Stimulated activated CD4-positive, alpha-beta T cell treated with anti-CD3 and anti-CD28 coated beads, Interleukin-4, amount 100 ng/mL, for 48 hours (primary cell): ENCODE measurements at places on chromosomes 6 and 20.

DNA sequence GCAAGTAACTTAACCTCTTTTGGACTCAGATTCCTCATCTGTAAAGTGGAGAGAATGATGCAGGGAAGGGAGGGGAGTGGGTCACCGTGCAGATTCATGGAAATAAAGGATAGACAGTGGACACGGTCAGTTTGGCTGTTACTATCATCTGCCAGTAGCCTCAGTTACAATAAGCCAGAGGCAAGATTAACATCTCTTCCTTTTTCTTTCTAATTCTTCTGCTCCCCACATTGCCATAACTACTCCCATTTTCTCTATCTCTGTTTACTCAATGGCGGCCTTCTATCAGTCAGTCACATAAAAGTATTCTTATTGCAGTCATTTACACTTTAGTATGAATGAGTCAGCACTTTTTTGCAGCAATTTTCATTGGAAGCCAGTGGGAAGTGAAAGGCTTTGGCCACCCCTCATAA lies 49.2 kb downstream of the PPP1R16B start:
- no peak for DNase-seq

DNA sequence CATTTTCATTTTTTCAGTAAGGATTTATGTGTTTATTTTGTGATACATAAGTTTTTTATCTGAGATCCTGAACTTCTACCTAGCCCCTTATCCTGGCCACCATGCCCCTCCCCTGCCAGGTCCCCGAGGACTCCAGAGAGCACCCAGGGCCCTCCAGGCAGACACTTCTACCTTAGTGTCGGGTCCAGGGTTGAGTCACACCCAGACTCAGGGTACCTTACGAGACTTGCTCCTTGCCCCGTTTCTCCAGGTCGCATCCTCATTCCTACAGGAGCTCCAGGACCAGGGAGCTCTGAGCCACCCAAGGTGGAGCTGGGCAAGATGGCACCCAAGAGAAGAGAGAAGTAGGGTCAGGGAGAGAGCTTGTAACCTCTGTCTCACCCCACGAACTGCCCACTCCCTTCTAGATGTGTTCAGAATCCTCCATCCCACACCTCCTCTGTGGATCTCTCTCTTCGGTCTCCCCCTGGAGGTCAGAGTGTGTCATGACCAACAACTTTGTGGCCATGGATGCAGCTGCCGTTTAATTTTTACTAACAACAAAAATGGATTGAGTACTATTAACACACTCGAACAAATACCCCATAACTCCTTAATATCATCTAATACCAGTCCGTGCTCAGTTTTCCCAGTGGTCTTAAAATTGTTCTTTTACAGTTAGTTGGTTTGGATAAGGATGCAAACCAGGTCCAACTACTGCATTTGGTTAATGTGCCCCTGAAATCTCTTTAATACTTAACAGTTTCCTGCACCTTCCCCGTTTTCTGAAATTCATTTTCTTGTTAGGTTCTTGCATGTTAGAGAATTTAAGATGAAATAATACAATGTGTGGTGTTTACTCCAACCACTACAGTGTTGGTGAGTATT lies 130.6 kb upstream of the INSM1 start:
- peak; percentile 28 for DNase-seq

DNA sequence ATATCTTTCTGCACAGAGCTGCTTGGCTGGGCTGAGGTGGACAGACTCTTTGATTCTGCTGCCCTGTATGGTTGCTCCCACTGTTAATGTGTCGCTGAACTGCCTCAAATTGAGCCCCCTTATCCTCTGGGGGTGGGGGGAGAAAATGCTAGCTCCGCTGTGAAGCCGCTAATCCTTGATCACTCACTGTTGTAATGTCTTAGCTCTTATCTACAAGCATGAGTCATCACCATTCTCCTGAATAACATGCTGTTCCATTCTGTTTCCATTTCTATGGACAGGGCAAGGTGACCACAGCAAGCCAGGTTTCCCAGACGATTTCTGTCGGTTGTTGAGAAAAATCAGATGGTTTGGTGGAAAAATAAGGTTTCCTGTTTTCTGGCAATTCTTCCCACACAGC lies 218.4 kb upstream of the GGTLC1 start:
- DNase-seq: no peak

- no peak for DNase-seq
Observed at GRCh38 chr6:159854959-159855358, 35.8 kb upstream of the MAS1 start.

GRCh38 chr6:12339808-12340487 lies 49.8 kb downstream of the EDN1 start:
- DNase-seq: no peak

DNA sequence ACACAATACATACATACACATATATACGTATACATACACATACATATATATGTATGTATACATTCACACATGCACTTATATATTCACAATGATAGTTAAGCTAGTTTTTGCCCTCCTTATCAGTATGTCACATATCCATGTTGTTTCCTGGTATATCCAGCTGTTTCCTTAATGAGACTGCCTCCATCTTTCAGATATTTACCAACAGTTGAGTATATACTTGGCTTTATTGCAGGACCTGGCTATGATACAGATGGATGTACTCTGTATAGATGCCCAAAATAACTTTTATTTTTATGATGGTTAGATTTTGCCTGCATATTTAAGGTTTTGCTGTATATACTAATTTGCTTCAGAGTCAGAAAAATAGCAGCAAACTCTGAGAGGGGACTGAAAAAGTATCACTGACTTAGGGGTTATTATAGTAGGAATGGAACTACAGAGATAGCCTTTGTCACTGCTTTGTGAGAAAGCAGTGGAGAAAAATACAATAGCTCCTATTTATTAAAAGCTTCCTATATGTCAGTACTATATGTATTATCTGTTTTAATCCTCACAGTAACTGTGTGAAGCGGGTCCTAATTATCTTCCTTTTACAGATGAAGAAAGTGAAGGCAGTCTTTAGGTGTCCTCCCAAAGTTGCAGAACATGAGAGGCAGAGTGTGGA lies 35.5 kb downstream of the CARMIL1 start:
- DNase-seq: no peak

DNA sequence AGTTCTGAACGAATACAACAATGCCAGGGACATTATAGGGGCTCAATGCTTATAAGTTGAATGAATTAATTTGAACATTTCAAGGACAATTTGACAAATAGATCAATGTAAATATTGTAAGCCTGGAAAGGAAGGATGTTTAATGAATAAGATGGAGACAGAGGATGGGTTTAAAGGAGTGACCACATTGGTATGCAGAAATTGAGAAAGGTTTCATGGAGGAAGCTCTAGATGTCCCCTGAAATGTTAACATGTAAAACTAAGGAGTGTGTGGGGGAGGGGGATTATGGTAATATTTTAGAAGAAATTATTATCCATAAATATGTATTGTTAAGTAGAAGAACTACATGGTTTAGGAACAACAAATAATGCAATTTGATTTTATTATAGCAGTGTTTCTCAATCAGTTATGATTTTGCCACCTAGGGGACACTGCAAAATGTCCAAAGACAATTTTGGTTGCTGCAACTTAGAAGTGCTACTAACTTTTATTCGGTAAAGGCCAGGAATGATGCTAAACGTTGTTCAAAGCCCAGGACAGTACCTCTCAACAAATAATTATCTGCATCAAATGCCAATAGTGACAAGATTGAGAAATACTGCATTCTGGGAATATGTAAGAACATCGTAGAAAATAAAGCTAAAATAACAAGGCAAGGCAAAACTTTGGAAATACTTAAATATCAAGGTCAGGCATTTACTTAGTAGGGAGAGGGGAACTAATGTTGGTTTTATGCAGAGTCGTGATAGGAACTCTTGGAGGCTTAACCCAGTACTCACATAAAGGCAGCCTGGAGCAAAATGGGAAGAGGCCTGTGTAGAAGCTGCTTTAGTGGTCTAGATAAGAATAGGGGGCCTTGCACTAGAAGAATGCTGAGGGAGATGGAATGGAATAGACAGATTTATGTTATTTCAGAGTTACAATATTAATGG lies 686.9 kb upstream of the CITED2 start:
- DNase-seq: no peak

GRCh38 chr6:52877786-52878185 lies 31.7 kb downstream of the GSTA3 start:
- no peak for DNase-seq

DNA sequence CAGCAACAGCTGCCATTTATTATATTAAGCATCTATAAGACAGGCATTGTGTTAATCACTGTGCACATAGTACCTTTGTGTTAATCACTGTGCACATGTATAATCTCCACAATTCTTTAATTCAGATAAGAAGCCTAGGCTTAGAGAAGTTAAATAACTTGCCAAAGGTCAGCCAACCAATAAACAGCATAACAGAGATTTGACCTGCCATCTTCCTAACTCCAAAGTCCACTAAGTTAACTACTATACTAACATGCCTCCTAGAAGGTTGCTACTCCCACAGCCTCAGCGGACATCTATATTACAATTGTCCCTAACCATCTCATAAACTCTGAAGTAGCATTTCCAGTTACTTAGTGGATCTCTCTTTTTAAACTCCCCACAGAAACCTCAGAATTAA lies 3.7 kb downstream of the BTBD9 start:
- DNase-seq: no peak

DNA sequence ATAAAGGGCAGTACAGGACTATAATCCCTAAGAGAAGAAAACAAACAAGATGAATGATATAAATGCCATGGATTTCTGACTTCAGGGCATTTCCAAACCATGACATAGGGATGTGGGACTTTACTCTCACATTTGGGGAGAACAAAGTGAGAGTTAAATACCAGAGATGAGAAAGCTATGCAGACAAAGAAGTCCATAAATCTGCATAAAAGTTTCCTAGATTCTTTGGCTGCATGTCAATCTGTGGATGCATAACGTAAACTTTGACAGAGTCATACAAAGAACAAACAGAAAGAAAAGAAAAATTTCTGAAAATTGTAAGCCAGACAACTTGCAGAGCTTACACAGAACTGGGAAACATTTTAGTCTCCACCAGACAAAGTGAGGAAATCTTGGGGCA lies 11.7 kb downstream of the EPM2A start:
- no peak for DNase-seq
